ENCODE measurements at places on chromosomes 6 and 20.

- no peak for DNase-seq
Observed at GRCh38 chr6:33192671-33193602, 670 bp upstream of the COL11A2 start.

DNA sequence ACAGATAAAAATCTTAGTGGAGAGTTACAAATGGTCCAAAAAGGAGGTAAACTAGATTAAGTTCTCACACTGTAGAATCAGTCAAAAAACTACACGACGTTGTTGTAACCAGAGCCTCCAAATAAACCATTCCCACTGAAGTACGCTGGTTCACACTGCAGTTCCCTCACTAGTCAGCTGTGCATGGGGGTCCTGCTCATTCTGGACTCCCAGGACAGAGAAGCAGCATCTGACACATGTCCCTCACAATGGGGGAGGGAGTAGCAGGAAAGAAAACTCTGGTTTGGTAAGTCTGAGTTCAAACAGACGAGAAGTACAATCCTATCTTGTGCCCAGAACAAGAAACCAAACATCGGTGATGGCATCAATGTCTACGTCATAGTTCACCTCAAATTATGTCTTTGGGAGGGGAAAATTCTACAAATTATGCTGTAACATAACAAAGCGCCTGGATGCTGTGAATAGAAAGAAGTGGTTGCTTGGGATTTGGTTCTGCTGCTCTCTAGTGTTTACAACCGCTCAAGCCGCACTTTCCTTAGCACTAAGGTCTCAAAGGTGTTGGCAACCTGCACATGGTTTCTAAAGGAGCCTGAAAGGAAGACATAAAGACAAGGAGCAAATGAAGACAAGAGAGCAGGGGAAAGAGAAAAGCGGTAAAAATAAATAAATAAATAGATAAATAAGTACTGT is 208.0 kb downstream of the GMDS start:
- DNase-seq = no peak

GRCh38 chr20:23249541-23249940 is 101.0 kb upstream of the NXT1 start:
- no peak for DNase-seq

GRCh38 chr6:1856381-1856780 is 246.7 kb downstream of the FOXC1 start:
- DNase-seq = no peak

DNA sequence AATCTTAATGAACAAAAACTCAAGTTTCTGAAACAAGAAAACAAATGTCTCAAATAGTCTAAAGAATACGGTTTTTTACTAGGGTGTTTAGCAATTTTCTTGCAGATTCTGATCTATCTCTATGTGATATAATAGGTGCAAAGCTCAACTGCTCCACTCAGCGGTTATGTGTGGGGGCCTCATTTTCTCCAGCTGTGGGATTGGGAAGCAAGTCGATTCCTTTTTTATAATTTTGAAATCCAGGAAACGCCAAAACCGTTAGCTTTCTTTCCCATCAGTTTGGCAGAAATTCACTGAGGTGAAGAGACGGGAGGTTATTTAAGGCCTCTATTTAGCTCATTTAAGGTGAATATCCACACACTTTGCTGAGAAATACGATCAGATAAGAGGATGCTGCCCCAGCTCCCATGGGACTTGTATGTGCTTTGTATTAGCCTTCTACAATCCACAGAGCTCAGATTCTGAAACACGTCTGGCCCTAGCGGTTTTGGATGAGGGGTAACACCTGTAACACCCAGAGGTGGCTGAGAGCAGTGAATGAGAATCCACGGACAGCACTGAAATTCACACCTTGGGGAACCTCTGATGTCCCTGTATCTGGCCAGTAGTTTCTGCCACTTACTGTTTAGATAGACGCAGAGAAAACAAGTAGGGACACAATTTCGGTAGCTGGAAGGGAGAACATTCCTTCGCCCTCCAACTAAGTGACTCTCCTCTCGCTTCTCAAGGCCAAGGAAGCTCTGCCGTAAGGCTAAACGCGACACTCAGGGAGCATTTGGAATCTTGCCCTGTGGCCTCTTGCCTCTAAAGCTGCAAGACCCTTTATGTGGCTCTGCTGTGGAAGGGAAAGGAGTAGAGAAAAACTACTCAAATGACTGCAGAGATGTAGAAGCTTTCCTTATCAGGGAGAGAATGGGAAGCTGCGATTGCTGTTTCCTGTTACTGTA is 6.5 kb upstream of the BCAS4 start:
- DNase-seq = no peak

DNA sequence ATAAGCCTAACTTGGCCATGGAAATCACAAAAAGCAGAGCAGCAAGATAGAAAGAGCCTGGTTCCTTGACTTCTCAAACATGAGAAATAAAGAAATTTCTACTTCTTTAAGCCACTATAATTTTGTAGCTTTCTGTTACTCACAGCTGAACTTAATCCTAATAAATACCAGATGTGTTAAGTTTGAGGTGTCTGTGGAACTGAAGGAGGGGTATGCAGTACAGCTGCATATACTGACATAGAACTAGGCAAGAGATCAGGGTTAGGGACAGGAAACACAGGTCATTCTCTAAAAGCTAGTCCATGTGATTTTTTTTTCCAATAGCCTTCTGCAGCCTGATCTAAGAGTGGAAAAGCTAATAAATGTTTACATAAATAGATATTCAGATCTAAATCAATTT is 123.9 kb downstream of the COL12A1 start:
- DNase-seq = no peak

DNA sequence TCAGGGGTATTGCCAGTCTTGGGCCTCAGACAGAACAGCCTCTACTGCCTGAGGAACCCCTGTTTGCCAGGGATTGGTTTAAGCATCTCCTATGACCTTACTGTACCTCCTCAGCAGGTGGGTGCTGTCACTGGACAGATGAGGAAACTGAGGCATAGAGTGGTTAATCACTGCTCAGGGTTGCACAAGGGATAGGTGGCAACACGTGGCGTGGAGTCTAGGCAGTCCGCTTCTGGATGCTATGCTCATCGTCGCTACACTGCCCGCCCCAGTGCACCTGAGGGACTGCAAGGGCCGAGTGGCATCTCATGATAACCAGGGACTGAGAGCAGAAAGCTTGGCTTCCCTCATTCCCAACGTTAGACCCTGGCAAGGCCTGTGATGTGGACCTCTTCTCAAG is 101.8 kb upstream of the SULF2 start:
- DNase-seq = no peak

DNA sequence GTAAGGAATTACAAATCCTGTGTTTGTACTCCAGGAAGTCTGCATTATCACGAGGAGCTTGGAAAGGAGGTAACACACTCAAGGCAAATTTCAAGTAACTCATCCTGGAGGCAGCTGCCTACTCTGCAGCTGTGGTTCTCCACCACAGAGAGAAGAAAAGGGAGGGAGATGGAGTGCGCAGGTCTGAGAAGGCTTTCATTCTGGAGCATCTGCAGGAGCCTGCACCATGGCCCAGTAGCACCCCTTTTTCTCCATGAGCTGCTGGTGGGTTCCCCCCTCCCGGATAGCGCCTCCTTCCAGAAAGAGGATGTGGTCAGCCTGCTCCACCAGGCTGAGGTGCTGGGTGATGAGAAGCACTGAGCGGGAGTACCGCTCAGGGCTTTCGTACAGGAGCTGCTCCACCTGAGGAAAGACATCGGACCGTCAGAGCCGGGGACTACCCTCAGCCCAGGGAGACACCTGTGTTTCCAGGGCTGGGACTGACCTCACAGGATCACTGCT is 1.6 kb upstream of the PSMB8 start:
- DNase-seq = peak; percentile 18

- no peak for DNase-seq
Observed at GRCh38 chr6:123687864-123688263, 51.1 kb upstream of the TRDN start.

- no peak for DNase-seq
Observed at GRCh38 chr20:48012401-48012974, 227.2 kb upstream of the SULF2 start.

DNA sequence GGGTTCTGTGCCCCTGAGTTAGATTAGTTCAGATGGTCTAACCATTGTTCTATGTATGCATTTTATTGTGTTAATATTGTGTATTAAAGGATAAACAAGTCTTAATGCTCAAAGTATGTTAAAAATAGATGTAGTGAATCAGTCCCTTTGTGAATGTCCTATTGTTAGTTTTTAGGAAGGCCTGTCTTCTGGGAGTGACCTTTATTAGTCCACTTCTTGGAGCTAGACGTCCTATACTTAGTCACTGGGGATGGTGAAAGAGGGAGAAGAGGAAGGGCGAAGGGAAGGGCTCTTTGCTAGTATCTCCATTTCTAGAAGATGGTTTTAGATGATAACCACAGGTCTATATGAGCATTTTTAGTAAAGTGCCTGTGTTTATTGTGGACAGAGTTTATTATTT is 12.3 kb upstream of the HMGN4 start:
- no peak for DNase-seq

Data from activated T-helper 1 cell treated with Interleukin-2 at 50 U/mL for 16 hours (primary cell).